ENCODE measurements at places on chromosomes 16 and 17. TPM values are rescaled to one million over a fixed set of nuclear protein-coding genes. Genes with fewer than 3 reads are reported as not detected.

DNA sequence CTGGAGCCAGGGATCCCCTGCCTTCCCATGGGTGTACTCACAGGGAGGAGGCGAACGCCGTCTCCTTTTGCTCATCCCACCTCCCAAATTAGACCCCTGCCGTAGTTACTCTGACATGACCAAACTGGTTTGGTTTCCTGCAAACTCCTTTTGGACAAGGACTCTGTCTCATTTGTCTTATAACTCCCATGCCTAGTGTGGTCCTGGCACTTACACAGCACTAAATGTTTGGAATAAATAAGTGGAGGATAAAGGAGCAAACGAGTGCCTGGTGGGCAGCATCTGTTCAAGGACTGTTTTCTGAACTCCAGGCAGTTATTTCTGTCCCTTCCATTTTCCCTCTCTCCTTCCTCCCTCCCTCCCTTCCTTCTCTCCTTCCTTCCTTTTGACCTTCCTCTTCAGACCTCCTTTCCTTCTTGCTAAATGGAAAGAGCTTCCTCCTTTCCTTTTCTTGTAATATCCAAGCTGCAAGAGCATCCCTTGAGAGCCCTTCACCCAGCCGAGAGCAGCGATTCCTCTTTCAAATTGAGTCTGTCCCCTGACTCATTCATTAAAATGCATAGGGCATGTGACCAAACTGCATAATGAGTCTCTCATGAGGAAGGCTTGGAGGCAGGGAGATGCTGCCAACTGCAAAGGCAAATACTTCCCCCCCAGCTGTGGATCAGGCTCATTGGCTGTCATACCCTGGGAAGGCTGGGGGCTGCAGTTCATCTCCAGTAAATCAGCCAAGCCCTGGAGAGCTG lies 36.8 kb downstream of the CHD9 start:
- H3K36me3 ChIP-seq: no peaks in the 10 kb centered on the region
- H3K4me3 ChIP-seq: peak overlapping the region; percentile 37
- no peaks in the 10 kb centered on the region for H3K27me3 ChIP-seq
- peak overlapping the region; percentile 98 for H3K27ac ChIP-seq
- DNase-seq: peak; percentile 76

DNA sequence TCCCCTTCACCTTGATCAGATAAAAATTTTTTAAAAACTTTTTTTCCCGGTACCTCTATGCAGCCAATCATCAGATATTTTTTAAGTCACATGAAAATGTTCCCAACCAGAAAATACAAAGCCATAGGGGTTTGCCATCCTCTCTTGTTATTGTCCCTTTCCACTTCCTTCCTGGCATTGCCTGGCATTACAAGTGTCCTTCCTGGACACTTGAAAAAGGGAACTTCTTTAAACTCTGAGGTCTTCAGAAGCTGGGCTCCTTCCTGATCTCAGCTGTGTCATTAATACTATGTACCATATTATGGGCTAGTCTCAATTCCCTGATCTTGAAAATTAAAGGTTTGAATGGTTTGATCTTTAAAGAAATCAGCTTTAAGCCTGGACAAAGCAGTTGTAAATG lies 64.9 kb downstream of the TEX14 start:
- no peaks in the 10 kb centered on the region for H3K36me3 ChIP-seq
- no peak overlapping the region for H3K27ac ChIP-seq
- no peaks in the 10 kb centered on the region for H3K4me1 ChIP-seq
- no peaks in the 10 kb centered on the region for H3K27me3 ChIP-seq

- no peak overlapping the region for H3K4me3 ChIP-seq
- H3K4me1 ChIP-seq: no peaks in the 10 kb centered on the region
- H3K27ac ChIP-seq: no peak overlapping the region
- H3K36me3 ChIP-seq: no peaks in the 10 kb centered on the region
- H3K27me3 ChIP-seq: no peaks in the 10 kb centered on the region
Measured at GRCh38 chr16:51439271-51439670, 288.2 kb upstream of the SALL1 start.

GRCh38 chr17:2704031-2704889 lies 7.3 kb downstream of the CLUH start:
- DNase-seq: peak; percentile 20
- H3K27ac ChIP-seq: no peak overlapping the region
- H3K4me3 ChIP-seq: no peak overlapping the region
- H3K36me3 ChIP-seq: peaks cover 4% of the 10 kb centered on the region
- H3K4me1 ChIP-seq: peaks cover 17% of the 10 kb centered on the region
- H3K27me3 ChIP-seq: no peaks in the 10 kb centered on the region

- peak overlapping the region; percentile 99 for H3K4me3 ChIP-seq
- no peaks in the 10 kb centered on the region for H3K27me3 ChIP-seq
- peaks cover 42% of the 10 kb centered on the region for H3K4me1 ChIP-seq
- H3K27ac ChIP-seq: peak overlapping the region; percentile 100
- H3K36me3 ChIP-seq: no peaks in the 10 kb centered on the region
Measured at GRCh38 chr17:2401426-2402221, 764 bp upstream of the MNT start.

- no peak overlapping the region for H3K4me3 ChIP-seq
- H3K4me1 ChIP-seq: no peaks in the 10 kb centered on the region
- no peaks in the 10 kb centered on the region for H3K36me3 ChIP-seq
- no peak for DNase-seq
- no peaks in the 10 kb centered on the region for H3K27me3 ChIP-seq
Measured at GRCh38 chr16:87288753-87289362, 28.3 kb downstream of the C16orf95 start.

DNA sequence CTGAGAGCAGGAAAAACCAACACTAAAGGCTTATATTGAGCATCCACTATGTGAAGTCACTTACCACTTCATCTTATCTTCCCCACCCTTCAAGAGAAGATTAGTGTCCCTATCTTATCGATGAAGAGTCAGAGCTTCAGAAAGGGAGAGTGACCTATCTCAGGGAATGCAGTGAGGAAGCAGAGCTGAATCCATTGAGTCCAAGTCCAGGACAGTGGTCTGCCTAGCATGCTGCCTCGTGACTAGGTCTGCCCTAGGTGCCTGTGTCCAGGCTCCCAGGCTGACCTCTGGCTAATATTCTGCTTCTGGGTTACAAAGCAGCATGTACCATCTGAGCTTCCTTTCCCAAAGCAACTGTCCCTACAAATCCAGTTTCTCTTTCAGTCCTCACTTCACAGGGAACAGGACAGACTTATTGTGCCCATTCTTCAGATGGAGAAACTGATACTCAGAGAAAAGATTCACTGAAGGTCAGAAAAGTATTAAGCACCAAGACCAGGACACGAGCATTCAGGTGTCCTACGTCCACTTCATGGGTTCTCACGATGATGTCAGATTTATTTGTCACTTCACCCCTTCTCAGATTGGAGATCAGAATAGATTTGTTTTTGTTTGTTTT lies 13.3 kb upstream of the FZD2 start:
- no peaks in the 10 kb centered on the region for H3K36me3 ChIP-seq
- H3K4me3 ChIP-seq: no peak overlapping the region
- peak overlapping the region; percentile 82 for H3K27ac ChIP-seq
- no peak for DNase-seq
- H3K27me3 ChIP-seq: no peaks in the 10 kb centered on the region

- H3K4me3 ChIP-seq: no peak overlapping the region
- H3K27ac ChIP-seq: no peak overlapping the region
- no peaks in the 10 kb centered on the region for H3K27me3 ChIP-seq
- peak; percentile 69 for DNase-seq
- peaks cover 3% of the 10 kb centered on the region for H3K36me3 ChIP-seq
- H3K4me1 ChIP-seq: no peaks in the 10 kb centered on the region
Measured at GRCh38 chr16:495127-495748, 32.3 kb upstream of the CAPN15 start.

- no peaks in the 10 kb centered on the region for H3K36me3 ChIP-seq
- no peaks in the 10 kb centered on the region for H3K27me3 ChIP-seq
- DNase-seq: no peak
Measured at GRCh38 chr17:56314026-56314425, 160.8 kb downstream of the ANKFN1 start.

DNA sequence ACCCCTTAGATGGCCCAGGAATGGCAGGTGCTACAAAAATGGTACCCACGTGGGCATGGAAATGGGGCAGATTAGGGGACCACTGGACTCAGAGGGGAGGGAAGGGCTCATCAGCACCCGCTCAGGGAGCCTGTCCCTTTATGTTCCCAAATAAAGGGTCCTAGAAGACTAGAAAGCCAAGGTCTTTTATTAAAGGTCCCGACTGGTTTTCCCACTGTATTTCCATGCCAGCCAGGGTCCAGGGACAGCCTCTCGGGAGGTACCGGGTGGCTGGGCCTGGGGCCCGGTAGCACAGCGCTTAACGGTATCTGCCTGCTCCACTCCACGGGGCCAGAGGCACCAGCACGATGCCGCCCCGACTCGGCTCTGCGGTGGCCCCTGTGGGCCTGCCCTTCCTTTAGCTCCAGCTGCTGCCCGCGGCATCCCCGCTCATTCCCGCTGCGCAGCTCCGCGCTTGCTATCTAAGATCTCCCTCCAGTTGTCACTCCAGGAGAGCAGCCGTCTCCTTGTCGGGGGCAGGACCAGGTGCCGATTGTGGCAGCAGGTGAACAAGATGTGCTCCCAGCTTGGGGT lies 1.4 kb downstream of the NT5C start:
- peaks cover 5% of the 10 kb centered on the region for H3K4me1 ChIP-seq
- DNase-seq: peak; percentile 59

DNA sequence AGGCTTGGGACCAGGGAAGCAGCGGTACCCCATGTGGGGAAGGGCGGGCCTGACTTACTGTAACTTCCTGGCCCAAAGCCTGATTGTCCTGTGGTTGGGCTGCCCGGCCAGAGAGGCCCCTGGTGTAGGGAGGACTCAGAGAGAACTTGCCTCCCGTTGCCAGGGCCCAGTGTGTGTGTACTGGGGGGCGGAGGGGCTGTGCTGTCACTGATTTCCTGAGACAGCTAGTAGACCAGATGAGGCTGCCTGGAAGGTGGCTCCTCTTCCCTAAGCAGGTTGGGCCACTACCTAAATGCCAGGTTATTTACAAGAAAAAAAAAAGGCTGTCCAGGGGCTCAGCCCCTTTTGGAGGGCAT lies 16.7 kb downstream of the SOCS3 start:
- peak overlapping the region; percentile 95 for H3K27ac ChIP-seq
- peak; percentile 62 for DNase-seq
- H3K27me3 ChIP-seq: no peaks in the 10 kb centered on the region

DNA sequence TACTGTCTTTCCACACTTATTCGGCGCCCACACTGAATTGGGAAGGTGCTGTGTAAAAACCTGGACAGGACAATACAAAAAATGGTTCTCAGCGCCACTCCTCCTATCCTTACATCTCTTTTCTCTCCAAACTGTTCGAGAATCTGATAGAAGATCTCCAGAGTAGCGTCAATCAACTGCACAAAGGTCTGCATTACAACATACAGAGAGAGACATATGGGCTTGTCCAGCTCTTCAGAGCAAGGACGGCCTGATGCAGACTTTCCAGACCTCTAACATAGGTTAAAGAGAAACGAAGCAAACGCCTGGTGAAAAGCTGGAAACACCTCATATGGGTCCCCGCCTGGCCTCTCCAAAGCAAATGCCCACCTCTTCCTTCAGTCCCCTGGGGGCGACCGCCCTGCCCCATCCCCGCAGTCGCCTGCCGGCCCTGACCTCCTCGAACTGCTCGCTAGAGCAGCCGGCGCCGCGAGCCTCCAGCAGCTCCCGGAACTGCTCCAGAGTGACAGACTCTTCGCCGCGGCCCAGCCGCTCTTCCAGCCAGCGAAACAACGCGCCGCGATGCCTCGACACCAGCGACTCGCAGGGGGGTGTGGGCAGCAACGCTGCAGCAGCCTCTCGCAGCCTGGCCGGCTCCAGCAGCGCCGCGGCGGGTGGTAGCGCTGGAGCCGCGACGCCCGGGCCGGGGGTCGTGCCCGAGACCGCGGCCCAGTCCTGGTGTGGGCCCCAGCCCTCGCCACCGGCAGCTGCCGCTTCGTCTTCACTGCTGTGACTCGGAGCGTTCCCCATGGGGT lies 526 bp downstream of the ZZEF1 start:
- DNase-seq: no peak
- H3K4me3 ChIP-seq: peak overlapping the region; percentile 89
- peaks cover 15% of the 10 kb centered on the region for H3K36me3 ChIP-seq
- H3K4me1 ChIP-seq: peaks cover 21% of the 10 kb centered on the region

- no peak overlapping the region for H3K27ac ChIP-seq
- H3K36me3 ChIP-seq: no peaks in the 10 kb centered on the region
- DNase-seq: no peak
- H3K27me3 ChIP-seq: no peaks in the 10 kb centered on the region
Measured at GRCh38 chr17:28983286-28984230, 22.3 kb downstream of the SEZ6 start.

- H3K4me1 ChIP-seq: no peaks in the 10 kb centered on the region
- H3K27ac ChIP-seq: no peak overlapping the region
- no peak for DNase-seq
- H3K4me3 ChIP-seq: no peak overlapping the region
- no peaks in the 10 kb centered on the region for H3K36me3 ChIP-seq
Measured at GRCh38 chr16:74053826-74054225, 242.8 kb upstream of the PSMD7 start.

DNA sequence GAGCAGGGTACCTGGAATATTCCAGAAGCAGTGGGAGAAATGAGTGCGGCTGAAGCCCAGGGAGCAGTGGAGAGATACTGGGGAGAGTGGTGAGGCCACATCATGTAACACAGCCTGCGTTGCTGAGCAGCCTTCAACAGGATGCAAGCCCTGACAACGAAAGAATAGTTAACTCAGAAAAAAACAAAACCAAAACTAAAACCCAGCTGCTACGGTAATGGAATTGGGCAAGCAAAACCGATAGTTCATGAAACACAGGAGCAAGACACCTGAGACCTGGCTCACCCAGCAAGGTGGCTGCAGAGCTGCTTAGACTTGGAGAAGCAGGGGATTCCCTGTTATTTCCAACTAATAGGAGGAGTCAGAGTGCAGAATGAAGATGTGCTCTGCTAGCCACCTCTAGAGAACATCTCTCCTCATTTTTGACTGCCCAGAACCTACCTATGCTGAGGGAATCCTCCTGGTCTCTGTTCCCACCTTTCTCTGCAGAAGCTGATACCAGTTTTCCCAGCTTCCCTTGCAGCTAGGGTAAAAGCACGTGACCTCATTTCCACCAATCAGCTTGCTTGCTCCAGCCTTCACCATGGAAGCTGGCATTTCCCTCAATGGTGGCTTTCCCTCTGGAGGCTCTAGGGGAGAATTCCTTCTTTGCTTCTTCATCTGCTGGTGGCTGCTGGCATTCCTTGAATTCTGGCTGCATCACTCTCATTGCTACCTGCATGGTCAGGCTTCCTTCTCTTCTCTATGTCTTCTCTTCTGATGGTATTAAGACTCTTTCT lies 59.4 kb upstream of the XYLT1 start:
- H3K36me3 ChIP-seq: no peaks in the 10 kb centered on the region
- no peak overlapping the region for H3K4me3 ChIP-seq
- no peaks in the 10 kb centered on the region for H3K27me3 ChIP-seq
- H3K27ac ChIP-seq: no peak overlapping the region

GRCh38 chr16:67539271-67539670 lies 10.6 kb downstream of the RIPOR1 start:
- H3K4me1 ChIP-seq: peaks cover 3% of the 10 kb centered on the region
- H3K36me3 ChIP-seq: peaks cover 34% of the 10 kb centered on the region
- DNase-seq: no peak
- H3K27me3 ChIP-seq: no peaks in the 10 kb centered on the region
- no peak overlapping the region for H3K27ac ChIP-seq

- H3K27ac ChIP-seq: no peak overlapping the region
- DNase-seq: no peak
- no peak overlapping the region for H3K4me3 ChIP-seq
- H3K27me3 ChIP-seq: no peaks in the 10 kb centered on the region
- H3K4me1 ChIP-seq: no peaks in the 10 kb centered on the region
Measured at GRCh38 chr17:75142236-75142971, 10.9 kb upstream of the NT5C start.

CDH1 gene
- polyA plus RNA-seq: not detected

AMDHD2 gene
- 38.1 TPM for polyA plus RNA-seq

SOCS1 gene
- 8.6 TPM for polyA plus RNA-seq

KRT16 gene
- not detected for polyA plus RNA-seq

SYCE1L gene
- polyA plus RNA-seq: 3.5 TPM

SCPEP1 gene
- polyA plus RNA-seq: 124 TPM

PLCG2 gene
- 0.08 TPM for polyA plus RNA-seq

SPHK1 gene
- polyA plus RNA-seq: 7.7 TPM

Measured in SK-N-SH (cell line).